Right lung (tissue), 10 donors: ENCODE measurements at places on chromosomes 2 and 18. TPM values are rescaled to one million over a fixed set of nuclear protein-coding genes. Genes with fewer than 3 reads are reported as not detected.

DNA sequence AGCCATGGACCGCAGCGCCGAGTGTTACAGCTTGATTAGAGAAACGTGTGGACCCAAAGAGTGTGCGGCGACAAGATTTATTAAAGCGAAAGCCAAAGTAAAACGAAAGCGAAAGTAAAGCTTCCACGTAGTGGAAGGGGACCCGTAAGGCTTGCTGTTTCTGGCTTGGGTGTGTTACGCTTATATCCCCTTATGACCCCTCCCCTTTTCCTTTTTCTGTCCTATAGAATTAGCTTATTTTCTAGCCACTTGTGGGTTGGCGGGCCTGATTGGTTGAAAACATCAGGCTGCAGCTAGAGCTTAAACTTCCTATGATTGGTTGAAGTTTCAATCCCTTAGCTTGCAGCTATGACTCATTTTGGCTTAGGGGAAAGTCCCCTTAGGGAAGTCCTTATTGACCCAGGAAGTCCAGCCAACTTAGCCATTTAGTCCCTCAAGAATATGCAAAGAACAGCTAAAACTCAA lies 969.7 kb downstream of the DCDC2C start:
- DNase-seq = no peak

CSRNP3 gene
- polyA plus RNA-seq = 8.5 TPM

MAL gene
- 1.2 TPM for polyA plus RNA-seq

GRCh38 chr18:74806700-74807416 lies 209.2 kb downstream of the ZNF407 start:
- no peak for DNase-seq

DNA sequence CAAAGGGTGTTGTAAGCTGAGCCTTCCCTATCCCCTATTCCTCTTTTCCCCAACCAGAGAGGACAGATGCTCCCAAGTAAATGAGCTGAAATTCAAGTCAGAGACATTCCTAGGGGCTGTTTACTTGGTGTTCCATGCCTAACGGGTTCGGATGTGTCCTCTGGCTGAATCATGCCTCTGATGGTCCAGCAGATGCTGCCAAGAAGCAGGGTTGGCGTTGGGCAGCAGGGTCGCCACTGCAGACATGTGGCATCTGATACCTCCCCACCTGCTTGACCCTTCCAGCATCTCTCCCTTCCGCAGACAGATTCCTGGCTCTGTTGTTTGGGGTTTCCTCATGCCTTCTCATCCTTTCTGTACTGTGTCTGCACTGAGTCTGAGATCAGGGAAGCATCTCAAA lies 108.3 kb downstream of the HNRNPLL start:
- DNase-seq = no peak

DNA sequence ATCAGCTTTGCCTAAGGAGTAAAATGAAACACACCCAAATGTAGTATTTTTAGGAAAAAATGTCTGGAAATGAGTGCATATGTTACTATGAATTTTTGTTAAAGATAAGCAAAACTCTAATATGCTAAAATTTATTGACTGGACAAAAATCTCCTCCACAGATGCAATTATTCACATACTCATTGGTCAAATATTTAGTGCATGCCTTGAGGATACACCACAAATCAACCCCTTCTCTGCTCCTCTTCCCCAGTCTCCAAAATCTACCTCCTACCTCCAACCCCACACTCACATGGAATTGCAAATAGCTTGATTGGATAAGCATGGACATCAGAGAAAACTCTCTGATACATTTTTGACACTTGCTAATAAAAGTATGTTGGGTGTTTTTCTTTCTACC lies 95.6 kb upstream of the CDC42EP3 start:
- DNase-seq = no peak

- no peak for DNase-seq
Measured at GRCh38 chr2:229539628-229540027, 174.7 kb downstream of the DNER start.

DNA sequence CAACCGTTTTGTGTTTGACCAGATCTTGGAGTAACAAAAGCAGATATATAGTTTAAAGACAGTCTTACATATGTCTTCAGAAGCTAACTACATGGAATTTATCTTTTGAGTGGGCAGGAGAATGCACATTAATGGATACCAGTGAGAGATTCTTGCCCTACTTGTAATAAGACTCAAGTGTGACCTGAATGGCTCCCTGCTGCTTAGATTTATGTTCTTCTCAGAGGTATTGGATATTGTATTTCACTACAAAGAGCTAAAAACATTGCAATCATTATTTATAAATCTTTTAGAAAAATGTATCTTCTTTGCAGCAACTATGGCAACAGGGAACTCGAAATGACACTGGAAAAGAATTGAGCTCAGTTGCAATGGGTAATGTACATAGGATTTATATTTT lies 227.7 kb downstream of the LRRTM4 start:
- DNase-seq = no peak

- no peak for DNase-seq
Measured at GRCh38 chr2:30629866-30630265, 177.4 kb downstream of the CAPN13 start.

DNA sequence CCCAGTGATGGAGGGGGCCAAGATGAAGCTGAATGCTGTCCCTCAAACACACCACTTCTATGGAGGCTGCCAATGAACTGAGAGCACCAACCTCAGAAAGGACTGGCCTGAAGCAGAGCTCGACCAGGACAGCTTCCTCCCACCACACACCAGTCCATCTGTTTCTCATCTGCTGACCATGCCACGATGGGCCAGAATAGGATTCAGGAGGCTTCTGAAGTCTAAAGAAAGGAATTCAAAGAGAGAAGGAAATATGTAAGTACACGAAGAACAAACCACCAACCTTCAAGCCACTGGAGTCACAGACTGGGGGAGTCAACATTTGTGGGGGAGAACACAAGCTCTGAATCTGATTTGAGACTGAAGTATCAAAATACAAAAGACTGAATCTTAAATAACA lies 157.6 kb upstream of the CCDC68 start:
- DNase-seq = no peak
